ENCODE measurements at places on chromosomes 5 and 9.

GRCh38 chr5:151238303-151238741 lies 14.4 kb upstream of the CCDC69 start:
- peak; percentile 31 for DNase-seq

DNA sequence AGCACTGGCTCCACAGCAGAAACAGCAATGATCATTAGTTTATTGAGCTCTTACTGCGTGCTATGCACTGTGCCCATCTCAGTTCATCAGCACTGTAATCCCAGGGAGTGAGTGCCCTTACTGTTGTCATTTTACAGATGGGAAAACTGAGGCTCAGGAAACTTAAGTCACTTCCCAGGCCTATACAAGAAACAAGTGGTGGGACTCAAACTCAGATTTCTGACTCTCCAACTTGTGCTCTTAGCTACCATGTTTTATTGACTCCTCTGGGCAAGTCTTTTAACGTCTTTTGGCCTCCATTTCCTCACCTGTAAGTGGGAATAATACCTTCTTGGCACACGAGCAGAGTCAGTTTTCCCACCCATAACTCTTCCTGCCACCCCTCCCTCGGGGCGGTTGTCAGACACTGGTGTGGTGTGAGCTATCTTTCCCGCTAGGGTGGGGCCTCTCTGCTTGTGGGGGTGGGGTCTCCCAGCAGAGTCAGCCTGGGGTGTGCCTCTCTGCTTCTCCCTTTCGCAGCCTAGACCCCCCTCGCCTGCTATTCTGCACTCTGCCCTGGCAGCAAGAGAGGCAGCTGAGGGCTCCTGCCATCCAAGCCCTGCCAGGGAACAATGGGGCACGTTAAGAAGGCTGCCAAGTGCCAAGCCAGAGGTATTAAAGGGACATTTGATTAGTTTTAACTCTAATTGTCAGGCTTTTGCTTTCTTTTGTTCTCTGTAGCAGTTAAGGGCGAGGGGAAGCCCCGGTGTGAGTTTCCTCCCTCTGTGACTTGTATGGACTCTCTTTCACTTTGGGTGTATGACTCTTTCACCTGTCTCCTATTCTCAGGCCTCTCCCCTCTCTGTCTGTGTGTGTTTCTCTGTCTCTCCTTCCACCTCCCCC lies 12.1 kb downstream of the GALNT10 start:
- peak; percentile 61 for DNase-seq

DNA sequence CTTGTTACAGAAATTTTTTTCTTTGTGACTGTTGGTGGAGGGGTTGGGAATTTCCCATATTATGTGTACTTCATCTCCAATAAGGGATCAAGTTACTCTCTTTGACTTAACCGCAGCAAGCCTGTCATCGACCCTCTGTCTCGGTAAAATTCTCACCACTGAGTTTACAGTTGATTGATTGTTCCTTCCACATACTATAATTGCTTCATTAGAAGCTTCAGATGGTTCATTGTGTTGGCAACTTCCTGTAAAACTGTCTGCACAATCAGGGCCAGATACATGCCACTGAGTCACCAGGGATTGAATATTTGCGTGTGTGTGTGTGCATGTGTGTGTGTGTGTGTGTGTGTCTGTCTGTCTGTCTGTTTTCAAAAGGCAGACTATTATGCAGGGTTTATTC lies 176.6 kb downstream of the ZNF462 start:
- no peak for DNase-seq

GRCh38 chr9:89462199-89462598 lies 35.7 kb downstream of the SEMA4D start:
- no peak for DNase-seq

DNA sequence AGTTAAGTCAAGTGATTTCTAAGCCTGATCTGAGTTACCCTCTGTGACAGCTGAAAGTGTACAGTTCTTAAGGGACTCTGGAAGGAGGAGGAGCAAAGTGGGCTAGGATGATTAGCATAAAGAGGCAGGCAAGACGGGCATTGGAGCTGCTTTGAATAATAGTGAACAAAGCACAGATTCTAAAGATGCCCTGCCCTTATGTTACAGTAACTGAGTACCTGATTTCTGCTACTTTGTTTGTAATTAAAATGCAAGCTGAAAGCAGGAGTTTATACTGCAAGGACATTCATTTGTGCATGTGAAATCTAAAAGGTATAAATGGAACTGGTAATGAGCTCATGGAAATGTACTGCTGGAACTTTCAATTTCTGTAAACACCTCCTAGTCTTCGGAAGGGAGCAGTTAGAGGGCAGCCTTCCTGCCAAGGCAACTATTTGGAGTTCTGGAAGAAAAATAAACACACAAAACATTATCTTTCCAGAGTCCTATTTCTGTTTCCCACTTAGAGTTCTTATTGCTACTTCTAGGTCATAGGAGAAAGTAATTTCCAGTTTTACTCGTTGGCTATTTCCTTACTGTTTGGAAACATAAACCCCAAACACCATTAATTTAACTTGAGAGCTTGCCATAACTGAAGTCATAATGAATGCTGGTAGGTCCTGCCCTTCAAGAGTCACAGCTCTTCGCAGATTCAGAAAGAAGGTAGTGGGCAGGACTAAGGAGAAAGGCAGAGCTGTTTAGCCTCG lies at the start of gene RANBP3L:
Gene RANBP3L (minus strand): TSS at position 45 of the 746 bp plus-strand sequence. CDS start 486 bp downstream, outside the sequence.
- no peak for DNase-seq

GRCh38 chr5:135851186-135851914 lies 16.9 kb downstream of the SLC25A48 start:
- DNase-seq: no peak

GRCh38 chr5:88298425-88298824 lies 29.8 kb upstream of the TMEM161B start:
- DNase-seq: no peak

DNA sequence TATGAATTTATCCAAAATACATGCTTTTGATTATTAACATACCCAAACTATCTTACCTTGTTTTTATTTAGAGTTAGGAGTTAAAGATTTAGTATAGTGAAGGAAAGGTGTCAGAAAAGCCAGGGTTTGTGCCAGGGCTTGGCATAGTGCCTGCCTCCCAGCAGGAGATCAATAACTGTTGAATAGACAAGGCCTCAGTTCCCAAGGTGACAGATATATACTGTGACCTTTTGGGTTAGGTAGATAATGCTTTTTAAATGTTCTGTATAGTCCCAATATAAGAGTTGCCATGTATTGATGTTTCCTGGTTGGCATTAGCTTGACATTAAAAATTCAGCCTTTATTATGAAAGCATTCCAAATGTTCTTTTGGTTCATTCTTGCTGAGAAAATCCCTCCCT lies 121.8 kb downstream of the MCTP1 start:
- DNase-seq: no peak

GRCh38 chr5:78472469-78473106 lies 112.2 kb downstream of the SCAMP1 start:
- DNase-seq: no peak

DNA sequence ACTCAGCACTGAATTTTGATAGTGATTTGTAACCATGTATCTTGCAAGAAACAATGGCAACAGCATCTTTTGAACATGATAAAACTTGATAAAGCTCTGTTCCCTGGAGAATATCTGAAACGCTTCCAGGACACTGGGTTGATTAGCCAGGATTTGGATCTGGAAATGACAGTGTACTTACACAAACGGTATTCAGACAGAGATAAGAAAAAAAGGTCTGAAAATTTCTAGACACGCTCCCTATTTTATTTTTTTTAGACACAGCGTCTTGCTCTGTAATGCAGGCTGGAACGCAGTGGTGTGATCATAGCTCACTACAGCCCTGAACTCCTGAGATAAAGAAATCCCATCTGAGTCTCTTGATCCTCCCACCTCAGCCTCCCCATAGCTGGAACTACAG lies 109.0 kb downstream of the GNAQ start:
- no peak for DNase-seq

Measured in CD4-positive, alpha-beta T cell treated with Interleukin-1 beta for 1 hour (primary cell).